ENCODE measurements at places on chromosomes 4 and X.

DNA sequence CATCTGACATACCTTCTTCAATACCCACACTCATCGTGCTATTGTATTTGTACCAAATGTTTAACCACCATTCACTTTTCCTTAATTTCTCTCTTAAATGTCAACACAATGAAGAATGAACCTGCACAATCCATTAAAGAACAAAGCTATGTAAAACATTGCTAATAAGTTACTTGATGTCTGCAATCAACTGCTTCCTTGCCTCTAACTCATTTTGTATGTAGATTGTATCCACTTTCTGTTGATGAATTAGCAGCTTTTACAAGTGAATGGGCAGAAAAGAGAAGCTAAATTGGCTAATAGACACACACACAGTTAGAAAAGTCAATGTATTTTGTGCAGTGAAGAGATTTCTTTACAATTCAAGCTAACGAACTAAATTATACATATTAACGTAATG, 212.5 kb upstream of the NDST3 start:
- no peak for DNase-seq

GRCh38 chrX:45788315-45788714, 587.6 kb upstream of the DIPK2B start:
- no peak for DNase-seq

DNA sequence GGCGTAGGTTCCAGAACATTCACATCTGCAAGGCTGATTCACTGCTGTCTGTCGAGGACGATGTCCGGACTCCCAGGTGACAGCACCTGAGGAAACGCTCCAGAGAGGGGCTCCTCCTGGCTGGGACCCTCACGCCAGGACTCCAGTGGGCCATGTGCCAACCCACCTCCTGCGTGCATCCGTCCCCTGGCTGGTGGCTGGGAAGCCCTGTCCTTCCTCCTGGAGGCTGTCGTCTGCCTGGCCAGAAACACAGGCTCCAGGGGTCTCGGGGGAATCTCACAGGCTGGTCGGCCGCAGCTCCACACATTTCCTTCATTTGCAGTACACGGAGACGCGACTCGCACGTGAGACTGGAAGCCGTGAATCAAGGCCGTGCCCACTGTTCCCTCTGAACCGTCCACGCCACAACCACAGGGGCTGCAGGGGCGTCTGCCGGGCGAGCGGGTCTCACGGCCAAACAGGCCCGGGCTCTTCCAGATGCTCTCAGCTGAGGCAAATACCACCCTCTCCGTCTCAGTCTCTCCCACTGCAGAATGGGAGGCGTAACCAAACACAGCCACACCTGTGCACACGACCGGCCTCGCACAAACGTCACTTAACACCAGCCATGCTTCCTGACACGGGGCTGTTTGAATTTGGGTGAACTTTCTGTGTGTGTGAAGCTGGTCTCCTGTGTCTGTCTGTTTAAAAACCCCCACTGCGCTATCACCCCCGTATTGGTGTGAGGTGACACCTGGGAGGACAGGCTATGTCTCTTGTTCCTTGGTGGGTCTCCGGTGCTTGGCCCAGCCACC, 38.7 kb upstream of the MXD4 start:
- DNase-seq: no peak

DNA sequence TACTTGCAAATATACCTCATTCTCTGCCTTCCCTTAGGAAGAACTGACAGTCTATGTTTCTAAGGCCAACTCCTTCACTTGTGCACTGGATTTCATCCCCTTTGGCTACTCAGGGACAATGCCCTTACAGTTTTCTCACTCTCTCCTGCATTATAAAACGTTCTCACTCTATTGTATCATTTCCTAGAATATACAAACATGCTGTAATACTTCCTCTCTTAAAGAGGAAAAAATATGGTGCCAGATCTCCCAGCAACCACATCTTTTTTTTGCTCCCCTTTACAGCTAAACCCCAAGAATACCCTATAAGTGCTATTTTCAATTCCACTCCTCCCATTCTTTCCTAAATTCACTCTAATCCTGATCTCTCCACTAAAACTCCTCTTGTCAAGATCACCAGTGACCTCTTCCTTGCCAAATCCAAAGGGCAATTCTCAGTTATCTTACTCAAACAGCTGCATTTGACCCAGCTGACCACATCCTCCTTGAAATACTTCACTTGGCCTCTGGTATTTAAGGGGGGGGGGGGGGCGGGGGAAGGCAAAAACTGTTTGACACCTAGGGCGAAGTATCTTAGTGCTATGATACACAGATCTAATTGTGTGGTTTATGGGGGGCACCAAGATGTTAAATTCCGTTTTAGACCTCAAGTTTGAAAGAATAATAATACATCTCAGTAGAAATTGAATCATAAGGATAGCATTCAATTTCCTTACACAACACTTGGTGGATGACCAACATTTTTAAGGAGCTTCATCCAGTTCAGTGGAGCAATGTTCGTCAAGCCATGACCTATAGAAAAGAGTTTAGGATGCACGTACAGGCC, 1.6 kb downstream of the RCHY1 start:
- no peak for DNase-seq

- DNase-seq: no peak
These were observed 122.2 kb downstream of the CBR4 start for GRCh38 chr4:168887809-168888208.

GRCh38 chr4:90958256-90958895, 831.2 kb downstream of the CCSER1 start:
- no peak for DNase-seq

GRCh38 chr4:86333236-86333635, 26.6 kb downstream of the MAPK10 start:
- DNase-seq: no peak

- DNase-seq: no peak
These were observed 400.5 kb downstream of the PDGFC start for GRCh38 chr4:156571146-156571545.

DNA sequence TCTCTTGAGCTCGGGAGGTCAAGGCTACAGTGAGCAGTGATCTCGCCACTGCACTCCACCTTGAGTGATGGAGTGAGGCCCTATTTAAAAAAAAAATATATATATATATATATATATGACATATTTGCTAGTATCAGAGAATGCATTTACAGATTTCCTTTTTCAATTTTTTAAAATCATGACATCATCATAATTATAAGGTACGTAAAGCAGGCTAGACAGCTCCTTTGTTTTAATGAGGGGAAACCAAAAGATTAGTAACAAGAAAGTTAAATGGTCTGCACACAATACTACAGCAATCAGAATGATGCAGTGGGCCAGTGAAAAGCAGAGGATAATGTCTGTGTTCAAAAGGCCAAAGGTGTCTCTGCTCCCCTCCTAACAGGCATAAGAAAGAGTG, 43.0 kb downstream of the LAS1L start:
- no peak for DNase-seq

GRCh38 chrX:118520216-118521206, 24.9 kb downstream of the DOCK11 start:
- DNase-seq: no peak

- no peak for DNase-seq
These were observed 174.0 kb upstream of the NDST4 start for GRCh38 chr4:115287426-115287825.

DNA sequence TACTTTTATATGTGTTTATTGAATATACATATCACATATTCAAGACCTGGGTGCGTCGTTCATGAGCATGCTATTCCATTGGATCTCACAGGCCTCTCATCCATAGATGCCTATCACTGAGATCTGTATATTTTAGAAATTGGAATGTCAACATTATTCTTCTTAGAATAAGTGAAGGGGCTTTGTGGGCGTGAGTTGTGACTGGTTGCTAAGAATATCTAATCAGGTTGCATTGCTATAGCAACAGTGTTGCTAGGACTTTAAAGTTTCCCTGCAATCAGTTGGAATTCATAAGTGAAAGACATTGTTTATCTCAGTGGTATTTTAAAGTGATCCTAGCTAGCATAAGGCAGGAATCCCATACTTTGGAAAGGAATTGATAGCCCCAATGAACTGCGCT, 36.7 kb upstream of the ANK2 start:
- no peak for DNase-seq

DNA sequence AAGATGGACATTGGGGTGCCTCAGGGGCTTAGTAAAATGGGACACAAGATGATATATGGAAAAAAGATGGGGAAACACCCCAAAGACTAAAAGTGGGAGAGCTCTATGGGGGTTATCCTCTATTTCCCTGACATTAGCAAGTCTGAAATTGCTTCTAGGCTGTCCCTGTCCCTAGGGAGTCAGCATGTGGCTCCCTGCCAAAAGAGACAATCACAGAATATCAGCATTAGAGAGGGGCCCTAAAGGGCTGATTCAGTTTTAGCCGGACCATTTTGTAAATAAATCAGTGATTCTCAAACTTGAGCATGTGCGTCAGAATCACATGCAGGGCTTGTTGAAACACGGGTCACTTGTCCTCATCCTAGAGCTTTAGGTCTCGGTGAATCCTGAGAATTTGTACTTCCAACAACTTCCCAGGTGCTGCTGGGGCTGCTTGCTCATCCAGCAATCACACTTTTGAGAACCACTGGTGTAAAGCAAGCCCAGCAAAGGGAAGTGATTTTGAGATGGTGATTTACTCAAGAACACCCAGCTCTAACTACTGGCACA, 165.3 kb upstream of the DGKK start:
- DNase-seq: no peak

Measured in stimulated activated CD8-positive, alpha-beta memory T cell treated with anti-CD3 and anti-CD28 coated beads, Interleukin-2, amount 100 ng/mL, for 48 hours (primary cell).